ENCODE measurements at places on chromosomes 5 and 9.

- DNase-seq = no peak
Observed at GRCh38 chr5:56291661-56292374, 58.7 kb upstream of the ANKRD55 start.

GRCh38 chr5:178297751-178298150 is 65.1 kb upstream of the PHYKPL start:
- DNase-seq = no peak

DNA sequence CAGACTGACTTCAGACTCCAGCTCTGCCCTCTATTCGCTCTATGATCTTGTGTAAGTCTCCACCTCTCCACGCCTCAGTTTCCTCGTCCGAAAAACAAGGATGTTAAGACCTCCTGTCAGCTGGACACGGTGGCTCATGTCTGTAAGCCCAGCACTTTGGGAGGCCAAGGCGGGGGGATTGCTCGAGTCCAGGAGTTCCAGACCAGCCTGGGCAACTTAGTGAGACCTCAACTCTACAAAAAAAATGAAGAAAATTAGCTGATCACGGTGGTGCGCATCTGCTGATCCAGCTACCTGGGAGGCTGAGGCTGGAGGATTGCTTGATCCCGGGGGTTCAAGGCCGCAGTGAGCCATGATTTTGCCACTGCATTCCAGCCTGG is 36.6 kb upstream of the GABRP start:
- no peak for DNase-seq

DNA sequence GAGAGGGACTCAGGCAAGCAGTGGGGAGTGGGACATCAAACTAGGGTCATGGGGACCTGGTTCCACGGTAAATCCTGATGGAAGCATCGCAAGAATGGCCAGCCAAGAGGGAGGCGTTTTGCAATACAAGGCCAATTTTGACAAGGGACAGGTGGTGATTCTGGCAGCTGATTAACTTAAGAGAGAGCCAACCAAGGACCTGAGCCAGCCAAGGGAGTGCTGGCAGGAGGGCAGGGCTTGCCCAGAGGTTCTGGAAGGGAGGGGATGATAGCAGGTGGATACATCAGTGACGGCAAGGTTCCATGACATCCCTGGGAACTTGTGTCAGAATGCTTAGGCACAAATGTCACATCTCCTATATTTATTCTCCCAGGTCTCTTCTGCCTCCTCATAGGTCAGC is 32.8 kb upstream of the PUM3 start:
- no peak for DNase-seq

GRCh38 chr5:180785794-180786221 is 16.8 kb downstream of the MGAT1 start:
- peak; percentile 7 for DNase-seq

GRCh38 chr9:137176302-137177182 is 4.7 kb upstream of the TMEM210 start:
- DNase-seq = peak; percentile 53

GRCh38 chr9:109246533-109246932 is 74.3 kb downstream of the EPB41L4B start:
- no peak for DNase-seq

- no peak for DNase-seq
Observed at GRCh38 chr9:134395002-134395517, 68.8 kb downstream of the RXRA start.

GRCh38 chr5:107380654-107381053 is 290.1 kb downstream of the EFNA5 start:
- DNase-seq = no peak

DNA sequence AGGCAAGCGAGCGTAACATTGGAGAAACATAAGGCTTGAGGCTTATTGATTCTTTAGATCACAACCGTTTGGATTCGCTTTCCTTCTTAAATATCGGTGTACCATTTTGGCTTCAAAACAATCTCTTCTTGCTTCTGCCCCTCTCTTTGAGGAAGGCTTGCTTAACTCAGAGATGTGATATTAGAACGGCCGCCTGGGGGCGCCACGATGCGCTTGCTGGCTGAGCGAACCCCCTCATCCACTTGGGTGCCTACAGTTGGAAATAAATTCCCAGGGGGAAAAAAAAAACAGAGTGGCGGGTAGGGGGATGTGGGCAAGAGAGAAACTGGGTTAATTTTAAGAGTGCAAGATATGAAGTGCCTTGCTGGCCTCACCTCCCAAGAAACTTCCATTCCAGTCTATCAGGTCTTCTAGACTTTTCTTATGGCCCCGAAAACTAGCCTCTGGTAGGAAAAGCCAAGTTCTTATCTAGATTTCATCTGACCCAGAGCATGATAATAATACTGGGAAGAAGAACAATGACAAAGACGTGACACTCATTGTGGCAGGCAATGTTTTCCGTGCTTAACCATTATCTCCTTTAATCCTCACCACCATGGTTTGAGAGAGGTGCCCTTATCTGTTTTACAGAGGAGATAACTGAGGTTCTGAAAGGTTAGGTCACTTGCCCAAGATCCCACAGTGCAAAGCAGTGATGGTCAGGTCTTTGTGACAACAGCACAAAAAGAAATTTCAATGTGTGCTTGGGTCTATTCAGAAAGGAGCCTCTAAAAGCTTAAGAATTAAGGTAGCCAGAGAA is 115.8 kb downstream of the DPYSL3 start:
- DNase-seq = no peak

DNA sequence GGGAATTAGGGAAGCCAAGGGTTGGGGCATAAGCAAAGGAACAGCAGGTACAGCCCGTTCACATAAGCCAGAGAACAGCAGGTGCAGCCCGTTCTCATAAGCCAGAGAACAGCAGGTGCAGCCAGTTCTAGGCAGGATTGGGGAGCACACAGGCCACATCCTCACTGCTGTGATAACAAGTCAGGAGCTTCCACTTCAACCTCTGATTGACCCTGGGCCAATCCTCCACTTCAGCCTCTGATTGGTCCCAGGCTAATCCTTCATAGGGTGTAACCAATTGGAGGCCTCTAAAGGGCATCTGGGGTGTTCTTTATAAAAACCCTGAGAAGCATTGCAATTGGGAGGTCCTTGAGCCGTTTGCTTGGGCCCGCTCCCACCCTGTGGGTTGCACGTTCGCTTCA is 27.5 kb downstream of the CEL start:
- DNase-seq = no peak

- DNase-seq = no peak
Observed at GRCh38 chr9:1120500-1121165, 70.5 kb downstream of the DMRT2 start.

GRCh38 chr5:78908173-78909061 is 76.7 kb downstream of the ARSB start:
- DNase-seq = peak; percentile 87

DNA sequence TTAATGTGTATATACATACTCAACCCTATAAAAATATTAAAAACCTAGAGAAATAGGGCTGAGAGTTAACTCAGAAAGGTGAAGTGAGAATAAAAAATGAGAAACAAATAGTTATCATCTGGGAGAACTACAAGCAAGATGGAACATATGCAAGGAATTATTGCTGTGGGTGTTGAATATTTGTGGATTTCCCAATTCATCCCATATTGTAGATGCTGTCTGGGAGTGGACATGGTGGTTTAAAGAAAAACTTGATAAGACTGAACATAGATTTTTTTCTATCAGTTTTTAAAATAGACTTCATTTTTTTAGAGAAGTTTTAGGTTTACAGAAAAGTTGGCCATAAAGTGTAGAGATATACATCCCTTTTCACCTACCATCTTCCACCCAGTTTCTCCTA is 263.5 kb downstream of the SPATA31D1 start:
- DNase-seq = no peak

- DNase-seq = peak; percentile 65
Observed at GRCh38 chr5:43555895-43556606, 826 bp downstream of the PAIP1 start.

DNA sequence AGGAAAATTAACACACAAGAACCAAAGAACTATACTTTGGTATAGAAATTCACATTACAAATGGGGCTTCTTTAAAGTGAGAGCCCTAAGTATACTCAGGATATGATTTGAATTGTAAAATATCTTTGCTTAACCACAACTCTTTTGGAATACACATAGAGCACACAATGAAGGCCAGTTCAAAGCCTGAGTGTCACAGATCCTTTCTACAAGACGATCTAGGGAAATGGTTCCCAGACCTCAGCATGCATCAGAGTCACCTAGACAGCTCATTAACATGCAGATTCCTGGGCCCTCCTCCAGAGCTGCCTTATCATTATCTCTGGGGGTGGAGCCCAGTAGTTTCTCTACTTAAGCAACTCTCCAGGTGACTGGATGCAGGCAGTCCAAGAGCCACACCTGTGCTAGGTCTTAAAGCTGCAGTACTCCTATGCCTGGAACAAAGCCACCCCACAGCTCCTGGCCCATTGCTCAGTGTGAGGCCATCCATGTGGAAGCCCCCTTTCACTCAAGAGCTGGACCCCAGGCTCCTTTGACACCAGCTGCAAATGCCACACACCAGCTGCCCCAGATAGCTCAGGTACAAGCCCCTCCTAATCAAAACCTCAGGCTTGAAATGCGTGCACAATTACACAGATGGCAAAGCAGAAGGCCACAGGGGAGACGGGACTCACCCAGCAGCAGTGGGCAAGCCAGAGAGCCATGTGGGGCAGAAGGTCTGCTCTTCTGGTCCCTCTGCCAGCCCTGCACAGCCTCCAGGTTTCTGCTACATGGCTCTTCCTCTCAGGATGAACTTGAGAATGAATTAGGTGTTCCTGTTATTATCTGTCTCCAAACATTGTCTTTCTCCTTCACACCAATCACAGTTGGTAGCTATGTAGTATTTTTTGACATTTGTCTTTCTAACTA is 106.1 kb downstream of the SH3TC2 start:
- no peak for DNase-seq

DNA sequence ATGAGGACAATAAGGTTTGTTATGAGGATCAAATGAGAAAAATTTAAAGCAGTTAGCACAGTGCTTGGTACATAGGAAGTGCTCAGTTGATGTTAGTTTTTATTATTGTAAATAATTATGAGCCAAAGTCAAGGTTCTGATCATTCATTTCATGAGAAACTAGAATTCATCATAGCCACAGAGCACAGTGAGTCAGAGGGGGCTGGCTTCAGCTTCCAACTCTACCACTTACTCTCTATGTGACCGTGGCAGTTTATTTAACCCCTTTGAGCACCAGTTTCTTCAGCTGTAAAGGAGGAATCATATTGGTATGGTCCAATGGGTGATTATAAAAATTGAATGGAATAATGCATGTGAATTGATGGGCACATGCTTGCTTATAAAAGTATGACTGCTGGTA is 39.4 kb downstream of the KLHL3 start:
- no peak for DNase-seq

DNA sequence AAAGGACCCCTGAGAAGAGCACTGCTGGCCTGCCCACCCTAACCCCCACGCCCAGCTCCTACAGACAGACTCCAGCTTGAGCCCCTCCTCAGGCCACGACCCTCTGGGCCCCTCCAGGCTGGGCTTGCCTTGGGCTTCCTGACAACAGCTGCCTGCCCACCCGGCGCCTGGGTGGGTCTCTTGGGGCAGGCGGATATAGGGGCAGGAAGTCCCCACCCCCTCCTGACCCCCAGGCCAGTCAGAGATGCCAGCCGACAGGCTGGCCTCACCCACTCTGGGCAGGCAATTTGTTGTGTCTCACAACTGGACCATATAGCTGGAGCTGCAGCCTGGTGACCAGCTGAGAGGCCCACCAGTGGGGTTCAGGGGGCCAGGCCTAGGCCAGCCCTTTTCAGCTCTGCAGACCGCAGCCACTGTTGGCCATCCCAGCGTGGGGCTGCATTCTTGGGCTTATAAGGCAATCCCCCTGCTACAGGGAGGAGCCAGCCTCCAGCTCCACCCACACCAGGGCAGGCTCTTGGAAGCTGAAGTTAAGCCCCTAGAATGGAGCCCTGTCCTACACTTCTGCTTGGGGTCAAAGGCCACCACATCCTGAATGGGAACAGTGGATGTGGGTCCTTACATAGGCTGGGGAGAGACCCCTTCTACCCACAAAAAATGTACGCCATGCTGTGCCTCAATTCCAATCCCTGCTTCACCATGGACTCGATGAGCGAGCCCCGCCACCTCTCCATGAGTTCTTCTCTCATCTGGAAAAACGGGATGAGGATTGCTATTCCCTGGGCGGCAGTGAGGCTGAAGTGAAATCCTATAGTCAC is 2.0 kb downstream of the PDLIM7 start:
- DNase-seq = peak; percentile 73

- DNase-seq = peak; percentile 65
Observed at GRCh38 chr5:142597546-142598337, 88.1 kb downstream of the FGF1 start.

GRCh38 chr5:1325870-1326531 is 18.9 kb downstream of the CLPTM1L start:
- DNase-seq = peak; percentile 41

GRCh38 chr5:136364307-136364706 is 1.0 kb downstream of the TRPC7 start:
- peak; percentile 3 for DNase-seq

GRCh38 chr9:77819657-77820056 is 171.5 kb upstream of the GNA14 start:
- DNase-seq = peak; percentile 32

DNA sequence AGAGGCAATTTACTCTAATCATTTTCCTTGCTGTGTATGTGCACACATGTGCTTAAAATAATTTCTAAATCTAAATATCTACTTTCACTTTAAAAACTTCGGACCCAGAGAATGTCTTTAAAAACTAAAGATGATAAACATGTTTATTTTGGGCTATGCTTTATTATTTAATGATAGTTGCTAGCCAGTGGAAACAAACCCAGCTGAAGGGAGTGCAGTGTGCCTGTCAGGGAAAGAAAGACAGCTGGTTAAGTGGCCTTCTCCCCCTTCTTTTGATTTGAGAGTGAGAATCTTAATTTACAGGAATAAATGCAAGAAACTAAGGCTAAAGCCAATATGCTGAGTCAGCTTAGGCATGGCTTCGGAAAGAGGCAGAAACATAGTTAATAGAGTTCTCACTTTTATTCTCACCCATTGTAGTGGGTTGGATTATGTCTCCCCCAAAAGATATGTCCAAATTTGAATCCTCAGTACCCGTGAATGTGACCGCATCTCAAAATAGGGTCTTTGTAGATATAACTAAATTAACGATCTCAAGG is 111.4 kb downstream of the DCP2 start:
- DNase-seq = no peak

- no peak for DNase-seq
Observed at GRCh38 chr9:124423591-124423990, 8.3 kb upstream of the PSMB7 start.

DNA sequence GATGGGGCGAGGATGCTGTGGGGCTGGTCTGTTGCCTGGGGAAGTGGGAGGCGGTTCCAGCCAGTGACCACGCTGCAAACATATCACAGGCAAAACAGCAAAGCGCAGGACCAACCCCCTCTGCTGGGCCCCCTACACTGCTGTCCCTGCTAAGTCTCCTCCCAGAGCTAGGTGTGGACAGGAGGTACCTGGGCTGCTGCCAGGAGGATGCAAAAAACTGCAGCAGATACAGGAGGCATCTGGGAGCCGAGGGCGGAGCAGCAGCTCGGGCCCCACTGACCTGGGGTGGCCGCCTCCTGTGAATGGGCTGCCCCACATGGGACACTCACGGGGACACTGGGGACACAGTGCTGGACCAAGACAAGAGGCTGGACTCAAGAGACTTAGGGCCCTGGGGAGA is 48.0 kb upstream of the PHYKPL start:
- no peak for DNase-seq

- no peak for DNase-seq
Observed at GRCh38 chr9:84293001-84293798, 47.4 kb downstream of the SLC28A3 start.

Data from A673 (cell line).